MCF 10A (cell line): ENCODE measurements at places on chromosomes 12 and 14.

GRCh38 chr12:58443273-58443980 lies 476.9 kb downstream of the LRIG3 start:
- DNase-seq: peak; percentile 58

- DNase-seq: peak; percentile 29
Measured at GRCh38 chr12:127239781-127240180, 1027.2 kb upstream of the TMEM132C start.

- no peak for DNase-seq
Measured at GRCh38 chr12:58576081-58576480, 344.2 kb downstream of the LRIG3 start.

GRCh38 chr12:23760495-23760894 lies 189.0 kb downstream of the SOX5 start:
- DNase-seq: no peak

- DNase-seq: no peak
Measured at GRCh38 chr12:94304566-94305061, 155.1 kb downstream of the CEP83 start.

DNA sequence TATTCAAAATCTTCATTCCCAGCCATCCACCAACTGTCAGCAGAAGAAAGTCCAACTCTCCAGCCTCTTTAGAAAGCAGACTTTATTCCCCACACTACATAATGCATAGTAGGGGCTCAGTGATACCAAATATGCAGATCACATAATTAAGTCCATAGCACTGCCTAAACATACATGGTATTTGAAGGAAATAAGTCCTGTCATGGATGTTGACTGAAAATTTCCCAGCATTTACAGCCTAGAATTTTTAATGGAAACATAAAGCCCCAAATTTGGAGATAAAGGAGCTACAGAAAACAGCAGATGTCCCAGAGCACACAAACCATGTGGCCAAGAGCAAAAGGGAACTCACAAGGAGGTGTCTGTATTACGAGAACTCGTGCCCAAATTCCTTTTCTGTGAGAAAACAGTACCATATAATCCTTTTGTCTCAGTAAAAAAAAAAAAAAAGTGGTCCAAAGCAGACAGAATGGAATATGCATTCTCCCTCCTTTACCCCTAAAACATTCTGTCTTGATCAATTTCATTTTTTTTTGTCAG lies 920.5 kb downstream of the NRXN3 start:
- no peak for DNase-seq

- DNase-seq: no peak
Measured at GRCh38 chr12:93008044-93008778, 79.1 kb upstream of the EEA1 start.

DNA sequence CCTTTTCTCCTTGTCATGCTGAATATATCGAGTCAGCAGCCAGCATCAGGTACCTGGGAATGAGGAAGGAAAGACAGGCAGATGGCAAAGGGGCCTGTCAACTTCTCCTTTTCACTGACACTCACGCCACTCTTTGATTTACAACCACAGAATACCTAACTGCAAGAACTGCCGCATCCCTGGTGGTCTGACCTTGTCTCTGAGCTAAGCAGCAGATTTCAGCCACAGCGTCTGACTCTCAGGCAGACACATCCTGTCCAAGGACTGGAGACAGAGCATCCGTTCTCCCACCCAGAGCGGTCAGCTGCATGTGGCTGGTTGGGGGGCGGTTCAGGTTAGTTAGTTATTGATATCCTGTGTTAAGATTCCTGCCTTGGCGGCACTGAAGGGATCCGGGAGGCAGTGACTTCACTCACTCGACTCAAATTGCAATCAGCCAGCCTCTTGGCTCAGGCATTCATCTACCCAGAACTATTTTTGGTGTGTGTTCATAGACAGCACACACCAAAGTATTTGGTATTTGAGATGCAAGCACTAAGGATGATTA lies 11.2 kb upstream of the MAP1LC3B2 start:
- no peak for DNase-seq

GRCh38 chr14:54730156-54730961 lies 163.4 kb downstream of the SAMD4A start:
- DNase-seq: no peak

- no peak for DNase-seq
Measured at GRCh38 chr14:87184180-87184579, 808.8 kb downstream of the GALC start.

- peak; percentile 29 for DNase-seq
Measured at GRCh38 chr12:9725213-9725870, 7.6 kb downstream of the CLECL1 start.

DNA sequence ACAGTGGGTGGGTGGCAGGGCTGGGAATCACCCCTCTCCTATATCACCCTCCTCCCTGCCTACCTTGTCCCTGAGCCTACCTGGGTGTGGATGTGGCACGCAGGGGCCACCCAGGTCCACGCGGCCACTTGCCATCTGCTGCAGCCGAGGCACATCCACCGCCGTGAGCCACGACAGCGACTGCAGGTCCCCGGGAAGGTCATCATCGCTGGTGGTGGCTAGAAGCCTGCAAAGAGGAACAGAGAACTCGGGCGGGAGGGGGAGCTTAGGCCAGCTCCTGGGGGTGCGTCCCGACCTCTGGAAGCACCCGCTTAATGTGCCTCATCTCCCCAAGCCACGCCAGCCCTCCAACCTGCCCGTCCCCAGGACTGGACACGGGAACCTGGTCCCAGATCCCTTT lies 19.0 kb downstream of the FOXN4 start:
- DNase-seq: no peak

- no peak for DNase-seq
Measured at GRCh38 chr14:76882651-76883050, 56.4 kb downstream of the LRRC74A start.

DNA sequence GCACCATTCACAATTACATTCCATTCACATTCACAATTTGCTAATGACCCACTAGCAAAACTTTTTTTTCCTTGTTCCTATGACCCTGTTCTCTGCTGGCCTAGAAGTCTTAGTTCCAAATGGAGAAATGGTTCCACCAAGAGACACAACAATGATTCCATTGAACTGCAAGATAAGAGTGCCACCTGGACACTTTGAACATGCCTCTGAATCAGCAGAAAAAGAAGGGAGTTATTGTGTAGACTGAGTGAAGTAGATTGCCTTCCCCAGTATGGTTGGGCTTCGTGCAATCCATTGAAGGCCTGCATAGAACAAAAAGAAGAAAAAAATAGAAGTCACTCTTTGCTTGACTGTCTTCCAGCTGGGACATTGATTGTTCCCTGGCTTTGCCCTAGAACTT lies 133.8 kb upstream of the PMCH start:
- DNase-seq: no peak

GRCh38 chr14:49886523-49886922 lies 6.4 kb upstream of the ARF6 start:
- no peak for DNase-seq

DNA sequence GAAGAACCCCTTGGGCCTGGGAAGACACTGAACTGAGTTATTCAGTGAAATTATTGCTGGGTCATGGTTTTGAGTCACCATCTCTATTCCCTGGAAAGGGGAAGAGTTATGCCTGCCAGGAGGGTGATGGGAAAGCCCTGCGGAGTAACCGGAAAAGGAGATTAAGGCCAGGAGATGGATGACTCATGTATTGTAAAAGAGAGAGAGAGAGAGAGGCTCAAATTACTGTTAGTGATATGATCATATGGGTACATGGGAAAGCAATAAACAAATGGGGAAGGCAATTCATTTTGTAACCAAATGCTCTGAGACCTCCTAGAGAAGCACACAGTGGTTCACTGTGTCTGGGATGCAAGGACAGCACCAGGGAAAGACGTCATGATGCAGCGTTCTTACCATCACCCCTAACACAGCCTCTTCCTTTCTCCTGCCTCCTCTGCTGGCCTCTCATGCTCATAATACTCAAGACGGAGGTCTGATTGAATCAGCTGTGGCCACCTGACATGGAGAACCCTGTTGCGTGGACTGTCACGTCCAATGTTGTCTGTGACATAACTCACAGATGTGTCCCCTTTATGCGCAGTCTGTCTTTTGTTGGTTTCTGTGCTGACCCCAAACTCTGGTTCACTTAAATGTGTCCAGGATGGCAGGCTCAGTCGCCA lies 243.7 kb downstream of the TMEM132D start:
- DNase-seq: peak; percentile 96

- no peak for DNase-seq
Measured at GRCh38 chr12:111246477-111247011, 122.4 kb downstream of the PHETA1 start.

- no peak for DNase-seq
Measured at GRCh38 chr12:33944703-33945437, 77.4 kb upstream of the ALG10 start.

DNA sequence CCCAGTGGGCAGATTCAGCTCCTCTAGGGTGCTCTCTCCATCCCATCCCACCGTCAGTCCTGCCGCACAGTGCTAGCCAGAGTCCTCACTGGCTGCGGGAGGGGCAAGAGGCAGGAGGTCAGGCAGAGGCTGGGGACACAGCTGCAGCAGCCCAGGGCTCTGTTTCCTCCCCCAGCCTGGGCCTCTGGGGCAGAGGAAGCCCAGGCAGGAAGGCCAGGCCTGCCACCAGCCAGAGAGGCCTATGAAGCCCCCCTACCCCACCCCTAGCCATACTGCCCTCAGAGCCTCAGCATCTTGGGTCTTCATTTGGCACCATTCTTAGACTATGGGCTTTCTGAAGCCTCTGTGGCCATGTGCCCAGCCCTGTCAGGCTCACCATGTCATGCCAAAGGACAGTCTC lies 3.4 kb downstream of the ACVRL1 start:
- DNase-seq: no peak

DNA sequence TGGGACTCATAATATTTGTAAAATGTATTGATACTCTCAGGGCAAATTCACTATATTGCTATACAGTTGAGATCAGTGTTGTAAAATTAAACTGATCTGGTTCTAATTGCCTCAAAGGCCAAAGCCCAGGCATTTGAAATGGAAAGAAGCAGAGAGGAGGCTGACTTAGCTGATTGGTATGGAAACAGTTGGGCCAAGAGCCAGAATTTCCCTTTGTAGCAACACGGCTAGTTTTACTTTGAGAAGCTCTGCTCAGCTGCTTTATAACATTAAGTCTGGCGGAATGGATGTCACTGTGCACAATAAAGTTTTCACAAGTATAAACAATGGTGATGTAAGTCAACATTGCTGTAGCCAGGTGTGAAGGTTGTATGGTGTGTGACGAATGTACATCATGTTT lies 186.4 kb downstream of the MSRB3 start:
- DNase-seq: peak; percentile 25

- peak; percentile 41 for DNase-seq
Measured at GRCh38 chr12:88242571-88242925, 100.4 kb downstream of the TMTC3 start.

- no peak for DNase-seq
Measured at GRCh38 chr12:27083861-27084394, 1.6 kb upstream of the C12orf71 start.

DNA sequence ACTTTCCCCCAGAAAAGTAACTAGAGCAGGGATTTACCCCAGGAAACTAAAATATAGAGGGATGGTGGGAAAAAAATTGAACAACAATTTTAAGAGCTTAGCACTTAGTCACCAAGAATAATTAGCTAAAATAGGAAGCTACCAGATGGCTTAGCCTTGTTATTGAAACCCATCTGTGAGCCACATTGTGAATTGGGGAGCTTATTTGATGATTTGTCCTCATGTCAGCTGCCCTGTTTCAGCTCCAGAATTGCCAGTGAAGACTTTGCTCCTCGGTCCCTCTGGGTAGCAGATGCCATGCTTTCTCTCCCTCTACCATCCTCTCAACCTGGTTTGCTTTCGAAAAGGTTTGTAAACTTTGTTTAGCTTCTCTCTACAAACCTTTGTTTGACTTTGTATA lies 67.7 kb upstream of the PTHLH start:
- no peak for DNase-seq

- DNase-seq: no peak
Measured at GRCh38 chr12:98738539-98738938, 93.4 kb downstream of the APAF1 start.

GRCh38 chr12:3432868-3433267 lies 58.1 kb upstream of the PRMT8 start:
- DNase-seq: no peak

DNA sequence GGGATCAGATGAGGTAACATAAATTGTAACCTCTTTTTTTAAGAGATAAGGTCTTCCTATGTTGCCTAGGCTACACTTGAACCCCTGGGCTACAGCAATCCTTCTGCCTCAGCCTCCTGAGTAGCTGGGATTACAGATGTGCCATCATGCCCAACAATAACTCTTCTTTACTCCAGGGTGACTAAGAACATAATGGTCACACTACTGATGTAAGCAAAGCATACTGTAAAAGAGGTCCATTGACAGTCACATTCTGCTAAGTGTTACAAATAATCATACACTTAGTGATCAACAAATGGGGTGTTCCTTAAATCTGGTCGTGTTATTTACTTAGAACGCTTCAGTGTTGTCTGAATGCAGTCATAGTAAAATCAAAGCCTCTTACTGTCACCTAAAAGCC lies 68.9 kb downstream of the EPS8 start:
- DNase-seq: no peak

- no peak for DNase-seq
Measured at GRCh38 chr12:70948976-70949336, 28.4 kb upstream of the PTPRR start.

DNA sequence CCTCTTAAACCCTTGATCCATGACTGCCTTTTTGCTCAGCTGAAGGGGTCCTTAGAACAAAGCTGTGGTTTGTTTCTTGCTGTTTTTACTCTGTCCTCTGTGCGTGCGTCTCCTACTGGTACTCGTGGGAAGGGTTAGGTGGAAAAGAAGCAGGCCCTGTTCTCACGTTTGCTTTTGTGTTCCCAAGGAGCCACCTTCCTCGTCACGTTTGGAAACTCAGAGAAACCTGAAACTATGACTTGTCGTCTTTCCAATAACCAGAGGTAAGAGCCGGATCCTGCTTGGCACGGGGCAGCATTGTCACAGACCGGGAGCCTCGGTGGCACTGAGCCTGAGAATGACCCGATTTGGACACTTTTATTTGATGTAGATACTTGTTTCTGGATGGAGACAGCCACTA lies 13.1 kb downstream of the ZFYVE21 start:
- no peak for DNase-seq

DNA sequence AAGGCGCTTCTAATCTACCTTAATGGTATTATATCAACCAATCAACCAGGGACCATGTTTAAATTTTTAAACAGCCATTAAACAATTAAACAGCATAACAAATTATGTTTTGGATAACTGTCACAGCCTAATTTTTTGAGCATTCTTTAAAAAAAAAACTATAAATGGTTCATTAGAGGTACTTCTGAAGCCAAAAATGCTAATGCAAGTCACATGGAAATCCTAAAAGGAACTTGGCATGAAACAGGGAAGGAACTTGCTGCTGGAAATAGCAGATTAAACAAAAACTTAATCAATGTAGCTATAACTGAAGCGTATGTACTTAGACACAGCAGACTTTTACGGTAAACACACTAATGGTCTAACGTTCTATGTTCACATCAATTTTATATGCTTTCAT lies 190.2 kb upstream of the BTG1 start:
- DNase-seq: no peak
